ENCODE measurements at places on chromosomes 1 and 21.
A peak's percentile ranks its signal among the peaks of the same experiment; 100 is the strongest.

- no peak for DNase-seq
These were observed 243.3 kb upstream of the JUN start for GRCh38 chr1:59027177-59027576.

GRCh38 chr1:234776876-234777855 is 167.2 kb upstream of the IRF2BP2 start:
- no peak for DNase-seq

DNA sequence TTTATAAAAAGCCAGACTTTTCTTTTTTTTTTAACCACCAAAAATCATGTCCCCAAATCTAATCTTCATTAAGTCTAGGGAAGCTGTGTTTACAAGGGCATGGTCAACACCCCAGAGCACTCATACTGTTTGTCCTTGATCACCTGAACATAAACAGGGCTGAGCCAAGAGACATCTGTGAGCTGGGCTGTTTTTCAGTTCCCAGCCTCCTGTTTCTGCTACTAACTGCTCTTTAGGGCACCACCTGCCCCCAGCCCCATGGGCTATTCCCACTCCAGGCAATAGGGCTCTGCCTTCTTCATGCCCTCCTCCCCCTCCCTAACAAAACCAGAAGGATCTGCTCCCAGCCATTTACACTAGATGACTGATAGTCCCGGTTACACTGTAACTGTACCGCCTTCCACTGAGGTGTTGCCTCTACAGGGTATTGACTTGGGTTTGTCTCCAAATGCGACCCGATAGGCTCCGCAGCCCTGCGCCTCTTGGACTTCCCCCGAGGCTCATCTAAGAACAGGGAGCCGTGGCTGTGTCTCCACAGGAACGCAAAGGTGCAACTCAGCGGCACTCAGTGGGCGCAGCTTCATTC is 11.7 kb upstream of the SLC26A9 start:
- DNase-seq = no peak

- no peak for DNase-seq
These were observed 64.3 kb upstream of the TRABD2B start for GRCh38 chr1:48061162-48062136.

DNA sequence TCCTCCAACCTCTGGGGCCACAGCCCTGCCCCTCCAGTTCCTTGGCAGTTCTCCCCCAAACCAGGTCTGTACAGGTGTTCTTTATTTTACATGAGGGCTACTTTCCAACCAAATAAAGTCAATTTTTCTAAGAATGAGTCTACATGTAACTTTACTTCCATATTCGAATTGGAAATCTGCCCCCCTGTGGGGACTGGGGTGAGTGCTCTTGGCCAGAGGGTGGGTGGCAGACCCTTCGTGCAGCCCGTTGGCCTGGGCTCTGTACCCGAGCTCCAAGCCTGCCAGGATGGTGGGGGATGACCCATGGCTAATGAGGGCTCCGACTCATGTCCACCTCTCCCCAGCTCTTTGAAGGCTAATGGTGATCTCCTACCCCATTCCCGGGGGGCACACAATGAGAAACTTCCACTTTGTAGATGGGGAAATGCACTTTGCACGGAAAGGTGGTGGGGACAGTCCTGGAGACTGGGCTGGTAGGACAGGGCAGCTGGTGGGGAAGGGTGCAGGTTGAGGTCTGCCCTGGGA is 589 bp upstream of the CATSPER4 start:
- DNase-seq = no peak

DNA sequence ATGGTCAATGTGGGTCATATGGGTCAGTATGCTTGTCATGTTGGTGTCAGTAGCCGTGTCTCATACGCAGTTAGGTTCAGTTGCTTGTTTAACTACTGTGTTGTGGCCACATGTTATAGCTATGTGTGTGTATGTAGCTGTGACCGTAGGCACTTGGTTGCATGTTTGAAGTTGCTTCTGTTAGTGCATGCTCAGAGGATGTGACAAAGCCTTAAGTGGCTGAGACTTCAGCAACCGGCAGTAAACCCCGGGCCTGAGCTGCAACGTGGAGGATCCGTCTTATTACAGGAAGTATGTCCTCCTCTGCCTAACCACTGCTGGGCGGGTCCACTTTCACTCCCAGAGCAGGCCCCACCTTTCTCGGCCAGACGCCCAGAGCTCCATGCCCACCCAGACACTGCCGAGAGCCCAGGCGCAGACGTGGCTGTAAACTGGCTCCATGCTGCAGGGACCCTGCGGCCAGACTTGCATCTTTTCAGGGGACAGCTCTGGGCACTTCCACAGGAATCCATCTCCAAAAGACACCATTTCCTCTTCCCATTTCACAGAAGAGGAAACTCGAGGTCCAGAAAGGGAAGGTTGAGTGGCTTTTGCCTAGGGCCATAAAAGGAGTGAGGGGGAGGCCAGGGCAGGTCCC is 2.2 kb downstream of the TCEA3 start:
- DNase-seq = no peak

DNA sequence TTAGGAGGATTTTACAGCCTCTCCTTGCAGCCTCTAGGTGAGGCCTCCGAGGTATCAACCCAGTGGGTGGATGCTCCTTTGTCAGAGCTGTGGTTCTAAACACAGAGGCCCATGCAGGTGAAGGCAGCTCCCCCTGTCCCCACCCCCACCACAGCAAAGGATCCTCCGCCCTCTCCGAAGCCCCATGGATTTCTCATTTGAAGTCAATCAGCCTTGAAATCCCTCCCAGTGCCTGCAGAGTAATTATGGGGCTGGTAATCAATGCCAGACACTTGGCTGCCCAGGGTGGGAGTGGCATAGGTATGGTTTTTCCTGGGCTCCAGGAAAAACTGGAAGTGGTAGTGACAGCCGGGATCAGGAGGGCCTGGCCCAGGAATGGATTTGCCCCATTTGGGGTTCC is 119.5 kb upstream of the CSF3R start:
- DNase-seq = no peak

DNA sequence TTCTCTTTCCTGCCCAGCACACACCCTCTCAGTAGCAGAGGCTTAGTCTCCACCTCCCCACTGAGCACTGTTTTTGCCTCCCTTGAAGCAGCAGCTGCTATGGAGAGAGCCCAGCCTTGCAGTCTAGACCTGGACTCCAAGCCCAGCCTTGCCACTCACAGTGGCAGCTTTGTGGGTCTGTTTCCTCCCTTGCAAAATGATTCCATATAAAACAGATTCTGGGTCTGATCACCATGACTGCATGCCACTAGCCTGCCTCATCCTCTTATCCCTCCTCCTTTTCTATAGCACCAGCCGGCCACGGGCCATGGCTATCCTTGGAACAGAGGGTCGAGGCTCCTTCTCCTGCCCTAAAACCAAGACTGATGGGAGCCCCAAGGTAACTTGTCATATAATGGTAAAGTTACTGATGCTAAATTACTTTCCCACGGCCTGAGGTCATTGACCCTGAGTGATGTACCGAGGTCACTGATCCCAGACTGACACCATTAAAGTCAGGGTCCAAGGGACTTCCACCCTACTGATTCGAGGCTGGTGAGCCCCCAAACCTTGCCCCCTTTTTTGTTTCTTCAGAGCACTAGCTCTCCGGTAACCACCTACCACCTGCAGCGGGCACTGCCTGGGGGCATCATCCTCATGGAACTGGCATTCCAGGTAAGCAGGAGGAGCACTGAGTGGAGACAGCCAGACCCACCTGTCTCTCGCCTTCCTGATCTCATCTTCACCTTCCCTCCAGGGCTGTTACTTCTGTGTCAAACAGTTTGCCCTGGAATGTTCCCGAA is 7.9 kb downstream of the HYI start:
- no peak for DNase-seq

DNA sequence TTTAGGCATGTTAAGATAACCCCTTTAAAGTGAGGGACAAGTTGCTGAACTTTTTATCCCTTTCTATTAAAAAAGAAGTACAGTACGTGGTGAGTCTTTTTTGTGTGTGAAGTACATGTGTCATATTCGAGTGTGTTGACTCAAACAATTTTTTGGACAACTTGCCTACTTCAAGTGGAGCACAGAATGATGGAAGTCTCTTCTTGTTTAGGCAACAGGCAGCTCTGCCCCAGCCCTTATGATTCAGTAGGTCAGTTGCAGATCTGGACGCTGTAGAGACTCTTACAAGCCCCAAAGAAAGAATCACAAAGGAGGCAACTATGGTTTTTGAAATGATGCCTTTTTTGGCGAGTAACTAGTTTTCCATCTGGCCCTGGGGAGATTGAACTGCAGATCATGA is 14.4 kb upstream of the ZFP69B start:
- DNase-seq = no peak

DNA sequence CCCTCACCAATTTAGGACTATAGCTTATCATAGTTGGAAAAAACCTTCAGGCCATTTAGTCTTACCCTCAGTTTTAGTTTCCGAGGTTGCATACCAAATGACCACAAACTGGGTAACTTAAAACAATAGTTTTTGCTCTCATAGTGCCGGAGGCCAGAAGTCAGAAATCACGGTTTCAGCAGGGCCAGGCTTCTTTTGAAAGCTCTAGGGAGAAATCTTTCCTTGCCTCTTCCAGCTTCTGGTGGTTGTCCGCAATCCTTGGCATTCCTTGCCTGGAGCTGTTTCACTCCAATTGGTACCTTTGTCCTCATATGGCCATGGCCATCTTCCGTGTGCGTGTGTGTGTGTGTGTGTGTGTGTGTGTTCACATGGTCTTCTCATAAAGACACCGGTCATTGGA is 12.4 kb upstream of the PLXNA2 start:
- DNase-seq = no peak

- DNase-seq = no peak
These were observed 115.5 kb upstream of the CDC42BPA start for GRCh38 chr1:227433663-227434341.

DNA sequence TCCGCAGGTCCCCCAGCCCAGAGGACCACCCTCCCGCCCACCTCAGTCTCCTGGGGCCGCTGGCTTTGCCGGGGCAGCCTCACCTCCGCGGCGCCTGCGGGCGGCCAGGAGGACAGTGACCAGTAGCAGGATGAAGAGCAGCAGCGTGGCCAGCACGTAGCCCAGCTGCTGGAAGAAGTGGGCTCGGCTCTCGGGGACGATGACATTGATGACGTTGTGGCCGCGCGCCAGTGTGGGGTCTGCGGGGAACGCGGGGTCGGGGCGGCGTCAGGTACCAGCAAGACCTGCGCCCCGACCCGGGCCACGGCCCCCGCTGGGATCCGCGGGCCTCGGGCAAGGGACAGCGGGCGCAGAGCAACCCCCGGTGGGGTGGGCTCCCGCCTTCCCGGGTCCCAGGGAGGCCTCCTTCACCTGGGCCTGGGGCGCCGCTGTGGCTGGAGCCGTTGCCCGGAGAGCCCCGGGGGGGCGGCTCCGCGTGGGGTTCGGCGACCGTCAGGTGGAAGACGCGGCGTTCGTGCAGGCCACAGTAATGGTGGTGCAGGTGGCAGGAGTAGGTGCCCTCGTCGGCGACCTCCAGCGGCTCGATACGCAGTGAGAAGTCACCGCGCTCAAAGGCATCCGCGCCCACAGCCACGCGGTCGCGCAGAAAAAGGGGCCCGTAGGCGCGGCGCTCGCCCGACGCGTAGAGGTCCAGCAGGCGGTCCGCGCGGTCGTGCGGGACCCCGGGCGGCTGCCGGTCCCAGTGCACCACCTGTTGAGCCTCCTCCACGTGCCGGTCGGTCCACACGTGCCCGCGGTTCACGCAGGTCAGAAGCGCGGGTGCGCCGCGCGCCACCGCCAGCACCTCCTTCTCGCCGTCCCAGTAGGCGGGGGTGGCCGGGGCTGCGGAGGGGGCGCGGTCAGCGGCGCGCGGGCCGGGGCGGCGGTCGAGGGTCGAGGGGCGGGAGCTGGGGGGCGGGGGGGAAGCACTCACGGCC is 3.8 kb downstream of the MXRA8 start:
- no peak for DNase-seq

- peak; percentile 31 for DNase-seq
These were observed 910 bp downstream of the RUNX1 start for GRCh38 chr21:35048183-35048601.

- DNase-seq = no peak
These were observed 20.1 kb upstream of the HPCAL4 start for GRCh38 chr1:39711104-39711965.

GRCh38 chr1:90800012-90800717 is 83.1 kb upstream of the BARHL2 start:
- DNase-seq = no peak

DNA sequence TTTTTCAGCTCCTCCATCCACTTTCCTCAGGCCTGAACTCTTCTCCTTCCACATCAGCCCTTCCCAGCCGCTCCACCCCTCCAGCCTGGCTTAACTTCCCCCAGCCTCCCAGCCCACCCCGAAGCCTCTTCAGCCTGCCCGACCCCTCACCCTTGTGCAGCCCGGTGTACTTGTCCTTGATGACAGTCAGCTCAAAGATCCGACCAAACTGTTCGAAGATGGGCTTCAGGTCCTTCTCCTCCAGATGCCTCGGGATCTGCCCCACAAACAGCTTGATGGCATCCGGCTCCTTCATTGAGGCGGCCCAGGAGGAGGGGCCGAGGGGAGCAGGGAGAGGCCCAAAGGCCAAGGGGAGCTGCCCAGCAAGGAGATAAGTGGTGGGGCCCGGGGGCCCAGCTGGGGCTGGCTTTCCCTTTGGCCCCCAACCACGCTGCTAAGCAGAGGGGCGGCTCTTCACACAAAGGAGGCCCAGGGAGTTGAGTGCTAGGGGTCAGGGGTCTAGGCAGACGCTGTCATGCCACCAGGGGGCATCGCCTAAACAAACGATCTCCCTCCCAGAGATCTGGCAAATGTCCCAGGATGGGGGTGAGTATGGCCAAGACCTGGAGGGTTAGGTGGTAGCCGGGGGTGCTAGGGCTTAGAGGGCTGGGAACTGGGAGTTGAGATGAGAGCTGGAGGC is 738 bp downstream of the CELF3 start:
- DNase-seq = no peak

GRCh38 chr1:96715482-96715881 is 6.1 kb upstream of the PTBP2 start:
- no peak for DNase-seq

- DNase-seq = no peak
These were observed 1377.7 kb upstream of the ADGRL4 start for GRCh38 chr1:80384083-80384830.

DNA sequence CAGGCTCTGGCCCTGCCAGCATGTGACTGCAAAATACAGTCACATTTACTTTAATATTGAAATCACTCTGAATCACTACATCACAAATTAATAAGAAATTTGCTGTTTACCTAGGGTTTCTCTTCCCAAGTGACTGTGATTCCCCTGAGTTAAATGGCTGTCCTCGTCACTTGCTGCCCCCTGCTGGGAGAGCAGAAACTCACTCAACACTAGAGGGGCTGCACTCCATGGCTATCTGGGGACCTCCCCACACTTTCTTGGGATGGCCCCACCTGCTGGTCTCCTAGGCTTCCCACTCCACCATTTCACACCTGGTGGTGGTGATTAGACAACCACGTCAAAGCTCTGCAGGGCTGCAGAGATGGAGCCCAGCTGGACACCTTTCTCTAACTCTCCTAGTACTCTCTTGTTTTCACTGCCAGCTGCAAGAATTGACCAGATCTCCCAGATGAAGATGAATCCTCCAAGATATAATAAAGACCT is 63.4 kb downstream of the CD2 start:
- peak; percentile 20 for DNase-seq

Data from memory B cell (primary cell).